Hematopoietic multipotent progenitor cell treated with erythropoietin and hydrocortisone succinate and interleukin-3 and kit ligand, for 4 days (in vitro differentiated cells): ENCODE measurements at places on chromosomes 5 and 9.

GRCh38 chr9:120299785-120300184 is 280.2 kb downstream of the CDK5RAP2 start:
- DNase-seq: no peak

DNA sequence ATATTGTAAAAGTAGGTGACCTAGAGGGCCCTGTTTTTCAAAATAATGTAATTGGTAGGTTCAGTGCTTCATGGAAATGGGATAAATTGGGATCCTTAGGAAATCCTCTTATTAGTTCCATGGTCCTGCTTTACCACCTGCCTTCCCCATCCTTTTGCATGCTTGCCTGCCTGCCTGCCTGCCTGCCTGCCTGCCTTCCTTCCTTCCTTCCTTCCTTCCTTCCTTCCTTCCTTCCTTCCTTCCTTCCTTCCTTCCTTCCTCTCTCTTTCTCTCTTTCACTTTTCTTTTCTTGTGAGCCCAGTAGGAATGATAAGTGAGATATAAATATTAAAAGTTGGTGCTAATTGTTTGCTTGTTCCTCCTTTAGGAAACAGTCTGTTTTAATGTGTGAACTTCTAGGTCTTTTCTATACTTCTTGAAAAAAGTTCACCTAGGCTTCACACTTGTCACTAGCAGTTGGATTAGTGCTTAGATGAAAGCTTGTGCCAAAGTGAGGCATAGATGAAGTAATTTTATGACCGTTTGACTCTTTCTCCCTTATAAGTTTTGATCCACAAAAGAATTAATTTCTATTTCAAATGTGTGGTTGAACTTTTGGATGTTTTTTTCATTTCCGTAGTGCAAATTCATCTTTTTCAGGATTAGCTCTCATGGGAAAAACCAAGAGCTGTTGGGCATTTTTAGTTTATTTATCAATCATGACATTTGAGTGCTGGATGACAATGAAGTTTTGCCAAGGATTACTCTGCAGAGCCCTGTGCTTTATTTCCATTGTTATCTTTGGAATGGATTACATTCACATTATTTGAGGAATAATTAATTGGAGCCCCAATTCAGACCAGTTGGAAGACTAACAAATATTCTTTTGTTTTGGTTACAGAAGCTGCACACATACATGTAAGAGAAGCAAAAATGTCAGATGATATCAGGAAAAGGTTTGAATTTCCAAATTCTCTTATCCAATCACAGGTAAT is 30.7 kb downstream of the FOCAD start:
- no peak for DNase-seq

DNA sequence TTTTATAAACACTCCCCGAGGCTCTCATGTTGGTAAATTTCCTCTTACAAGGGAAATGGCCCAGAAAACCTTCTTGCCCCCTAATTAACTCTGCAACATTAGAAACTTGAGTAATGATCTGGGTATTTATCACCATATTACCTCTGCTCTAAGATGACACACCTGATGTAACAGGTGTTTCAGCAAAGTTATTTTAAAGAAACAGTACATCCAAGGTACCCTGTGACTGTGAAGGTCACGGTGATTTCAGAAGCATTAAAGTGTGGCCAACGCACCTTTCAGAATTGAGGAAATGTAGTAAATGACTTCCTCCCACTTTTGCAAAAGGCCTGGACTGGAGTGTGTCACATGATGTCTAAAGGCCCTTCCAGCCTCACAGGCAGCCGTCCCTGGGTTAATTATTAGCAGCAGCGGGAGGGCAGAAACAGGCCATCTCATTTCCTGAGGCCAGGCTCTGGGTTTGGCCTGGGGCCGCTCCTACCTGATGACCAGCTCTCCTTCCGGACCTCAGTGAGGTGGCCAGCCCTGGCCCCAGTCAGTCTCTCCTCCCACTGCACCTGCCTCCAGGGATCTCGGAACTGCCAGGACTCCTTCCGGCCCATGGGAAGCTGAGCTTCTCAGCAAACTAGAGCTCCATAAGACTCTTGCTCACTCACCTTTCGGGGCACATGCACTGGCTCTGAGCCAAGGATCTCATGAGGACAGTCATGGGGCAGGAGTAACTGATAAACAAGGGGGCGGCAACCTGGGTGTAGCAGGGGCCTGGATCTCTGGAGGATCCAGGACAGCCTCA is 20.7 kb downstream of the PTPN3 start:
- DNase-seq: no peak

- DNase-seq: peak; percentile 17
Measured at GRCh38 chr9:125990793-125991220, 243.6 kb downstream of the PBX3 start.

DNA sequence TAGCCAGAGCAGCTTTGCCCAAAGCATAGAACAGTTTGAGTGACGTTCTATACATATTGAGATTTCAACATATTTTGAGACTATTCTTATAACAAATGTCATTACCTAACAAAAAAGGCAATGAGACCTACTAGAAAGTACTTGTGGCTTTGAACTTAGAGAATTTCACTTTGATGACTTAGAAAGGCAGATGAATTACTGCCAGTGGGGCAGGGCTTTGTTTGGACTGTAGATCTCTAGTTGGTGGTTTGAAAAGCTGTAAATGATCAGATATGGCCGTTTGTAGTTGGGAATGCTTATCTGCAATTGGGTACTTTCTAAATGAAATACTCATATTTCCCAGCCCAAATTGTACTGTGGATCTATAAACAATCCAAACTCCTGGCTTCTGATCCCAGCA is 28.1 kb downstream of the SOX30 start:
- DNase-seq: no peak

GRCh38 chr5:66616520-66617225 is 20.5 kb downstream of the MAST4 start:
- DNase-seq: peak; percentile 60

- DNase-seq: no peak
Measured at GRCh38 chr9:4583001-4583400, 79.1 kb upstream of the PLPP6 start.

DNA sequence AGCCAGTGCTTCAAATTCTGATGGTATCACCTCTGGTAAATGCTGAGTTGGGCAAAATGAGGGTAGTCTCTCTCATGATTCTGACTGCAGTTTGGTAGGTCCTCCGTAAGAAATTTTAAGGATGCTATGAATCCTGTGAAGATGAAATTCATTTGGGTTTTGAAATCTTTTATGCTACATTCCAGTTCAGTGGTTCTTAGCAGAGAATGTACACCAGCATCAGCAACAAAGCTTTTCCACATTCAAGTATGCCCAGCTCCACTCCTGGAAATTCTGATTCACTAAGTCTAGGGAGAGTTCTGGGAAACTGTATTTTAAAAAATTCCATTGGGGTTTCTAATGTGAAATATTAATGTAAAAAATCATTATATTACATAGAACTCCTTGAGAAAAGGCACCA is 33.6 kb upstream of the ACOT12 start:
- DNase-seq: no peak

DNA sequence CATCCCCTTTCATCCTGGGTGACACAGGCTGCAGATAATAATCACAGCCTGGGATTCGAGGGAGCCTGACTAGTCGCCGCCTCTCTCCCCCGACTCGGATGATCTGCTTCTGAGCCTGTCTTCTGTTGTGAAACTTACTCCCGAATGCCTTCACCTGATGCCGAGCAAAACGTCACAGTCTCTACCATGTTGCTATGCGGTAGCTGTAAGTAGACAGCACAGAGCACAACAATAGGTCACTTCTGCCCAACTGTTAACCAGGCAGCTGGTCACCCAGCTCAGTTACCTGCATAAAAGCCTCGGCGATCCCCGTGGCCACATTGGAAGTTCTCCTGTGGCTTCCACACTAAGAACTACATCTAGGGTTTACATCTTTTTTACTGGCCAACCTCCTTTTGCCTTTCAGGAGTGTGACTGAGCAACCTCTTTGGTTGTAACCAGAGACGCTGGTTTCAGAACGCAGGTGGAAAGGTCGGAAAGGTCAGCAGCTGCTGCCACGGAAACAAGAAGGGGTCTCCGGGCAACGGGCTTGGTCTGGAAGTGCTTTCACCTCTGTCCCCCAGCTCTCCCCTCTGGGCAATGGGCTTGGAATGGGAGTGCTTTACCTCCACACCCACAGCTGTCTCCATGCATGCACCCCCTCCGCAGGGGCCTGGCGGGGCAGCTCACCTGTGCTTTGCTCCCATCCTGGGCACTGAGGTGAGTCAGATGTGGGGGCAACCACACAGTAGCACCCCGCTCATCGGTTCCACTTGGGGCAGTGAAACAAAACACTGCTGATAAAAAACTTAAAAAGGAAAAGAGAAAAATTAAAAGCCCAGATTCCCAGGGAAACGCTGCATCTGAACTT is 7.6 kb upstream of the PPP1R26 start:
- no peak for DNase-seq

GRCh38 chr9:34928921-34929320 is 29.2 kb upstream of the PHF24 start:
- no peak for DNase-seq

DNA sequence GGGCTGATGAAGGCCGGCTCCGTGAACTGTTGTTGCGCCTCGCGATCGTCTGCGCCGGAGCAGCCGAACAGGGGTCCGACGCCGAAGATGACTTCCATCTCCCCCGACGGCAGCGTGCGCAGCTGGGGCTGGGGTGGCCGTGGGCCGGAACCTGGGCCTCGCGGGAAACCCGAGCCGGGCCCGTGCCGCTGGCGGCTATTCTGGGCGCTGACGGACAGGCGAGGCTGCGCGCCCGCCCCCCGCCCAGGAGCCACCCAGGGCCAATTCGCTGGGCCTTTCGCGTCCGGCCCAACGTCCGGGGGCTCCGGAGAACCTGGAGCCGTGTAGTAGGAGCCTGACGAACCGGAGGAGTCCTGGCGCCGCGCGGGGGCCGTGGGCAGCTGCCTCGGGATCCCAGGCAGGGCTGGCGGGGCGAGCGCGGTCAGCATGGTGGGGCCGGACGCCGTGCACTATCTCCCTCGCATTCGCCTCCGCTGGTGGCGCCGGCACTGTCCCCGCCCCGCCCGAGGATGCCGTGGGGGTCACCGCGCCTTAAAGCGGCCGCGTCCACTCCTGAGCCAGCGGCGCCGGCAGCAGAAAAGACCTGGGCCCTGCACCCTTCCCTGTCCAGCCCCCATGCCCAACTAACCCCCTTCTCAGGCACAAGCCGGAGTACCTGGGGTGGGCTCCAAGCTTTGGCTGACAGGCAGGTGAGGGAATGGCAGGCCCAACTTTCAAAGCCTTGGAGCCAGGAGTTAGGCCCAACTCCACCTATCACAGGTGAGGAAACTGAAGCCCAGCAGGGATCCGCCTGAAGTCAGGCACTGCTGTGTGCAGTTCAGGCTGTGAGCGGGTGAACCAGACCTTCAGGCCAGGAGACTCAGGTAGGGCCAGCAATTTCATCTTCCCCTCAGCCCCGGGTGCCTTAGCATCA is at the start of gene PROB1:
TSS of gene PROB1 (minus strand) at position 451 of the 913 bp plus-strand sequence. CDS start at position 428, 23 bp downstream.
- no peak for DNase-seq

- peak; percentile 27 for DNase-seq
Measured at GRCh38 chr9:68585034-68585761, 44.5 kb upstream of the TMEM252 start.

DNA sequence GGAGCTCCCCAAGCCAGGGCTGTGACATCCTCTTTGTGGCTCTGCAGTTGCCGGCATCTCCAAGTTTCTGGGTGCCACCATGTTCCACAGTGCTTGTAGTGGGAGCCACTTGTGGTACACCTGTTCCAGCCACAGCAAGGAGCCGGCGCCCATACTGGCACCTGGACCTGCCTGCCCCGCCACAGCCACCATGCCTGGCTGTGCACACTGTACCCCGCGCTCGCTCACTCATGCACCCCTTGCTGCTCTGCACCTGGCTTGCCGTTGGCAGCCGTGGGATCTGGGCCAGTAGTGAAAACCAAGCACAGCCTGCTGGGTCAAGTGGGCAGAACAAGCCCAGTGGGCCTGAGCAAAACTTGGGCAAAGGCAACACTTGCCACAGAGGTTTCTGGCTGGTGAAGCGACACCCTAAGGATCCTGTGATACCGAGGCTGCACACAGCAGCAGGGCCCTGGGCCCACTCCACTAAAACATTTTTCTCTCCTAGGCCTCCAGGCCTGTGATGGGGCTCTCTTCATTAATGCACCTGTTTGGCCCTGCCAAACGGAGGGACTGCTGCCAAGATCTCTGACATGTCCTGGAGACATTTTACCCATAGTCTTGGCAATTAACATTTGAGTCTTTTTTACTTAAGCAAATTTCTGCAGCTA is 2.8 kb downstream of the TRIM36 start:
- no peak for DNase-seq
